Stimulated activated CD8-positive, alpha-beta memory T cell treated with anti-CD3 and anti-CD28 coated beads, Interleukin-2, amount 100 ng/mL, for 1 hour (primary cell): ENCODE measurements at places on chromosomes 2 and 18.

- DNase-seq = no peak
Observed at GRCh38 chr2:33605056-33605455, 6.0 kb upstream of the FAM98A start.

- no peak for DNase-seq
Observed at GRCh38 chr2:103139628-103140268, 377.9 kb downstream of the TMEM182 start.

GRCh38 chr2:166104773-166105172 is 23.0 kb downstream of the SCN1A start:
- DNase-seq = no peak

GRCh38 chr18:44526705-44527415 is 153.8 kb upstream of the SETBP1 start:
- no peak for DNase-seq

GRCh38 chr18:12516049-12516630 is 108.4 kb downstream of the PRELID3A start:
- DNase-seq = no peak

- DNase-seq = no peak
Observed at GRCh38 chr18:565562-566061, 14.6 kb upstream of the CETN1 start.

DNA sequence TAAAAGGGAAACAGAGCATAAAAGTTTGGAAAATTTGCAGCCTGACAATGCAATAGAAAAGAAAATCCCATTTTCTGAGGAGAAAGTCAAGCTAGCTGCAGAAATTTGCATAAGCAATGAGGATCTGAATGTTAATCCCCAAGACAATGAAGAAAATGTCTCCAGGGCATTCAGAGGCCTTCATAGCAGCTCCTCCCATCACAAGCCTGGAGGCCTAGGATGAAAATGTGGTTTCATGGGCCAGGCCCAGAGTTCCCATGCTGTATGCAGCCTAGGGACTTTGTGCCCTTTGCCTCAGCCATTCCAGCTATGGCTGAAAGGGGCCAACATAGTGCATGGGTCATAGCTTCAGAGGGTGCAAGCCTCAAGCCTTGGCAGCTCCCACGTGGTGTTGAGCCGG is 10.3 kb upstream of the SCN1A start:
- no peak for DNase-seq

GRCh38 chr2:79041032-79041448 is 15.5 kb downstream of the REG3G start:
- DNase-seq = no peak

DNA sequence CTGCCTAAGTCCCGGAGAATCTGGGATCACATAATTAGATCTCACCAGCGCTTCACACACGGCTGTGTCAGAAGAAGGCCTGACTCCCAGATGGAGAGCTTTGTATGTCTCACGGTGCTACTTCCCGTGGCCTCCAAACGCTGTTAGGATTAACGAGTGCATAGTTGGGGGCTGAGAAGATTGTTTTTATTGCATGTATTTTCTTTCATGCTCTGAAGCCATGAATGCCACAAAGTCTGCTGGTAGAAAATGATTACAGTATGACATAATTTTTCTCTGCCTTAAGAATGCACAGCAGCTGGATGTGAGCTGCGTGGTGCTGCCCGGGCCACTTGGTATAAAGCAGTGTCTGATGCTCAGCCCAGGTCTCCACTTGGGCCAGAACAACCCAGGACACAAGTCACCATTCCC is 166.5 kb downstream of the SEPTIN10 start:
- no peak for DNase-seq

- no peak for DNase-seq
Observed at GRCh38 chr2:101120124-101120996, 30.8 kb downstream of the TBC1D8 start.

DNA sequence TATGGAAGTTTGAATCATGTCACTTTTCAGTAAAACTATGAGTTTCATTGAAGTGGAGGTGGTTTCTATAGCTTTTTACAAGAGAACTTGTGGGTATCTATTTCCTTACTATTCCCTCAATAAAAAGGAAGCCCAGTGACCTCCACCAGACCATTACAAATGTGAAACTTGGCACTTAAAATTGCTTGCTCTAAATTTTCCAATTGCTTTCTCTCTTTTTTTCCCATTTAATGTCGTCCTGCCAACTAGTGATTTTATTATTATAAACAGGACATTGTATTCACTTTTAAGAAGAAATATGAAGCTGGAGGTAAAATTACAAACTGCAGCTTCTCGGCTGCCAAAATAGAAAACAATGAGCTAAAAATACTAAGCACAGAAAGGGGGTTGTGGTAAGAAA is 208.2 kb upstream of the ALPP start:
- no peak for DNase-seq

- no peak for DNase-seq
Observed at GRCh38 chr2:27131429-27131828, 3.0 kb downstream of the PREB start.

GRCh38 chr2:28224648-28225472 is 167.8 kb upstream of the FOSL2 start:
- no peak for DNase-seq

GRCh38 chr2:131009713-131010475 is 83.4 kb downstream of the FAM168B start:
- no peak for DNase-seq

- no peak for DNase-seq
Observed at GRCh38 chr2:224174990-224175389, 135.9 kb upstream of the SERPINE2 start.

- DNase-seq = no peak
Observed at GRCh38 chr2:223832241-223832903, 5.0 kb downstream of the AP1S3 start.

GRCh38 chr18:50847192-50847591 is 27.4 kb upstream of the MRO start:
- no peak for DNase-seq

GRCh38 chr18:60059216-60059615 is 159.4 kb downstream of the PMAIP1 start:
- no peak for DNase-seq

GRCh38 chr18:8478166-8478967 is 130.9 kb upstream of the RAB12 start:
- DNase-seq = no peak

- no peak for DNase-seq
Observed at GRCh38 chr2:13651684-13652131, 935.0 kb downstream of the TRIB2 start.

- DNase-seq = no peak
Observed at GRCh38 chr18:61198486-61198885, 134.7 kb upstream of the CDH20 start.

DNA sequence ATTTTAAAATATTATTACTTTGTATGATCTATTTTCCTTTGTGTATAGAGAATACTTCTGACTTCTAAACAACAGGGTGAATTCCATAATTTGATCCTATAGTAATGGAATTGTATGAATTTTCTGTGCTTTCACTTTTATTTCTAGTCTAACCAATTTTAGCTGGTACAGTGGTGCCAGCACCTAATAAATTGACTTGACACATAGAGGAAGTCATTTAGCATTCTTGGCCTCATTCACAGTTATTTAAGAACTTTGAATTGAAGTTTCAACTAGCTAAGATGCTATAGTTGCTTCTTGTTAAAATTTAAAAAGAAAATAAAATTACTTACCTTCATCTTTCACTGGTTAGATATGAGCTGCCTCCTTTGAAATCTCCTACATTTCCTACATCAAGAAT is 220.4 kb downstream of the CPS1 start:
- DNase-seq = no peak

DNA sequence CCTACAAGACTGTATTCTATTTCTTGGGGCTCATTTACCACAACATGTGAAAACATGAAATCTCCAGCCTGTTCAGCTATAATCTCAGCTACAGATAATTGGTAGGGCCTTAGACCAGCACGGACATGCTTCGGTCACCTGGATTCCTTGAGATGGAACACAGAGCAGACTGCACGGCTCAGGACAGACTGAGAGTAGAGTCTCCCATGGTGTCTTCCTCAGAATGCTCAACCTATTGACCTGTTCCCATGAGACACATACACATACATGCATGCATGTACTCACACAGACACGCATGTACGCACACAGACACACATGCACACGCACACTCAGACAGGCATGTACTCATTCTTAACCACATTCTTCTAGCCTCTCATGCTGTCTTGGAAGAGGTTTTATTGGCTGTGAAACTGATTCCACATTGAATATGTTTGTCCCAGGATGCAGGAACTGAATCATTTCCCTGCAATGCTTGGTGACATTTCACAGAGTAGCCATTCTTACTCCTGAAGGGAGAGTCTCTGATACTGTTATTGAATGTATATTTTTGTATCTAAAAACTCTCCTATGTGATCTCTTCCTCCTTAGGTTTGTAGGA is 23.5 kb upstream of the BZW1 start:
- DNase-seq = no peak

- DNase-seq = no peak
Observed at GRCh38 chr2:174840436-174840835, 76.2 kb upstream of the CHRNA1 start.

DNA sequence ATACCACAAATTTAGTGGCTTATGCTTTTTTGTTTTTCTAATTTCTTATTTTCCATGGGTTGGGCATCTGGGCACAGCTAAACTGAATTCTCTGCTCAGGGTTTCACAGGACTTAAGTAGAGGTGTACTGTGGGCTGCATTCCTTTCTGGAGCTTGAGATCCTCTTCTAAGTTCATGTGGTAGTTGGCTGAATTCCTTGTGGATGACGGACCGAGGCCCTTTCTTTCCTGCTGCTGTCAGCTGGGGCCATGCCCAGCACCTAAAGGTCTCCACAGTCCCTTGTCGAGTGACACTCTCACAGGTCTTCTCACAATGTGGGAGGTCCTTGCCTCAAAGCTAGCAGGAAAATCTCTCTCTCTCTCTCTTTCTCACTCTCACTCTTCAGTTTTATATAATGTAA is 433.5 kb upstream of the LRATD1 start:
- no peak for DNase-seq

DNA sequence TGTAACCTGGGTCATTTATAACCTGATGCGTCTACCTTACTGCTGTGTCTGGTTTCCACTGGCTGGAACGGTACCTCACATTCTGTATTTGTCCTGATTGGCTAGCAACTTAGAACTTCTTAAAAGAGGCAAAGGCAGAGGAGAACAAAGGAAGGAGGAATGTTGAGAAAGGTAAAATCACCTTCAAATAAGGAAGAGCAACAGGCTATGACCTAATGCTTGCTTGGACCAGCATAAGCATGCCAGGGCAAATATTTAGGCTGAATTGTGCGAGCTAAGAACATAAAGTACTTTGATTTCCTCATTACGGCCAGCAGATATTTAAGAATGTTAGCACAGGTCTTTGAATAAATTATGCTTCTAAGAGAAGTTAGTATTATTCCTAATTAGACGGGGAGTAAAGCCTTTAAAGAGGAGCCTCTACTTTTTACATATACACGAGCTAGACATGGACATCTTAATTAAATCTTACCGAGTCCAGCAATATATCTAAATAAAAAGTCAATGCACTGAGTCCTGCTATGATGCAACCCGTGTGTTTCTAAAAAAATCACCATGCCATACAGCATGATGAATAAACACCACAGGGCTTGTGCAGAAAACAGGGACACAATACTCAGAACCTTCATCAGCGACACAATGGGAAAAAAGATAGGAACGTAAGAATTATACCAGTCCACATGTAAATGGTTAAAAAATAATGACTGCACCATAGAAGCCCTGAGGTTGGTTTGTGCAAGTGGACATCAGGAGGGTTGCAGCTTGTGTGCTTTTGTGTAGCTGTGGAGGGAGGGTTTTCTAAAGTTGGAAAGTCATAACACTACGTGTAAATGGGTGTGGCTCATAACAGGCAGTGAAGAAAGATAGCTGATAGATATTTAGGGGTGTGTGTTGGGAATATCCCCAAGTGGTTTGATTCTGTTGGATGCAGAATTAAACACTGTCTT is 14.2 kb downstream of the SEPTIN2 start:
- DNase-seq = no peak

GRCh38 chr2:43106559-43107527 is 119.6 kb downstream of the ZFP36L2 start:
- DNase-seq = no peak

DNA sequence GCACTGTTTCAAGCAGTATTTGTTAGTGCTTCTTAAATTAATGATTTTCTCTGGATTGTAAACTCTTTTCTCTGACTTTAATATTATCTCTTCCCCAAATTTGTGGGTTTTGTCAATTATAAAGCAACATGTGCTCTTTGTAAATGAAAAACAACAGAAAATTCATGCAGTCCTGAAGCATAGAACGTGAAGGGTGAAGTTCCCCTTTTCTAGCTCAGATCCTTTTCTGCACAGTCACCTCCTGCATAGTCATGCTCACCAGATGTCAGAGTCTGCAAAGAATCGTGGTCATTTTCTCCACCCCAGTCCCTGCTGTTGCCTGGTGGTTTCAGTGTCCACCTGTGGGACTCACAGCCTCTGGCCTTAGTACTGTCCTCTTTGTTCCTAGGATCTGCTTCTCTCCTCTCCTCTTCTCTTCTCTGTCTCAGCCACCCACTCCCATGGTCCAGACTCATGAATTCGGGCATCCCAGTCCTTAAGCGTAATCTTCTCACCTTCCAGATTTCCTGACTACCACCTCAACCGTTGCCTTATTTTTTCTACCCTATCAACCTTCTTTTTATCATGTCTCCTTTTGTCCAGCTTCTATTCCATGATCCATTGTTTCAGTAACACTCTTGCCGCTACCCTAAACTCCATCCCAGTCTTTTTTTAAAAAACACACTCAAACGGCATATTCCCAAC is 229.1 kb downstream of the RTP5 start:
- no peak for DNase-seq

DNA sequence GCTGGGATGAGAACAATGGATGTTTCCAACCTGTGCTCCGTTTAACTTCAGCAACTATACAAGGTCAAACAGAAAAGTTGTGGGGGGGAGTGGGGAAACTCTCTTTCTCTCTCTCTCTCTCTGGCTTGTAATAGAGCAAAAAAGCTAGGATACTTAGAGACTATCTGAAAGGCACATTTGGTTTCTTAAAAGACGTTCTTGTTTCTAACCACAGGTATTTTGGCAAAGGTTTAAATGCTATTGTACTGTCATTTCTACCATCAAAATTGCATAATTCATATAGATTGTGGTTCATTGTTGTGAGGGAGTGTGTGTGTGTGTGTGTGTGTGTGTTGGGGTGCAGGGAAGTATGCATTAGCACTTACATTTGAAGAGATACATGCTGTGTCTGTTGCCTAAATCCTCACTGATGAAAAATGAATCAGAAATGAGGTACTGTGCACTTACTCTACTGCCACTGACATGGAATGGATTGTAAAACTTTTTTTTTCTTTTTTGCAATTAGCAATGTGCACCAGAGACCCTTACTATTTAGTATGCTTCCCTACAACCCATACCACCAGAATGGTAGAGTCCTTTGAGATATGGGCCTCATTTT is 841.0 kb upstream of the PIK3C3 start:
- DNase-seq = no peak

- no peak for DNase-seq
Observed at GRCh38 chr2:119222213-119222612, 1.4 kb upstream of the STEAP3 start.

- no peak for DNase-seq
Observed at GRCh38 chr2:10500601-10501361, 52.7 kb upstream of the ODC1 start.

DNA sequence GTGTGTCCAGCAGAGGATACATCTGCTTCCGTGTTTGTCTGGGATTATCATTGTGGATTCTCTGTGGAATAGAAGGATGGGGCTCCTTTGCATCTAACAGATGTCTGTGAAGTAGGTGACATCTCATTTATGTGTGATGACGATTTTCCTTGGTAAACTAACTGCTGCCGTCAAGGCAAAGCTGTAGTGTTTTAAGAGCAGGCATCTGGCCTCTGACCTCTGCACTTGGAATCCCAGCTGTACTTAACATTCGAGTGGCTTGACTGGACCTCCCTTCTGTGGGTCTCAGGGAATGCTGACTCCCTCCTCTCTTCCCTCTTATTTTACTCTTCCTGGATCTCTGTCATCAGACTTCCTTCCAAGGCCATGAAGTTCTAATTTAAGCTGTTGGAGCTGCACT is 56.4 kb downstream of the DCDC2C start:
- DNase-seq = no peak
